ENCODE measurements at places on chromosomes 16 and 17.

DNA sequence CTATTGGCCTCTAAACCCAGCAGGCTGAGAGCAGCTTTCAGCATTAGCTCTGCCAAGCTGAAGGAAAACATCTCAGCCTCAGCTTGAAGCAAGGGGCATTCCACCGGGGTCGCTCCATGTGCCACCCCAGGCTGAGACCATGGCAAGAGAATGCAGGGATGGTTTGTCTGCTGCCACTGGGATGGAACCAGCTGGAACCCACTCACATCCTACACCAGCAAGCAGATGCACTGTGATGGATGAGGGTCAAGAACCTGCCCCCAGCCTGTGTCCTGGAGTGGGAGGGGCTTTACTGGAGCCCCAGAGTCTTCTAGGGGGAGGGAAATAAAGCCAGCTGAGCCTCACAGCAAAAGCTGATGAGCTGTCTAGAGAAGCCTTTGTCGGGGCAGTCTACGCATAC is 51.9 kb downstream of the C16orf95 start:
- no peak for DNase-seq

- DNase-seq: no peak
Observed at GRCh38 chr16:25925421-25925820, 233.7 kb downstream of the HS3ST4 start.

GRCh38 chr16:17173281-17173680 is 297.5 kb downstream of the XYLT1 start:
- no peak for DNase-seq

DNA sequence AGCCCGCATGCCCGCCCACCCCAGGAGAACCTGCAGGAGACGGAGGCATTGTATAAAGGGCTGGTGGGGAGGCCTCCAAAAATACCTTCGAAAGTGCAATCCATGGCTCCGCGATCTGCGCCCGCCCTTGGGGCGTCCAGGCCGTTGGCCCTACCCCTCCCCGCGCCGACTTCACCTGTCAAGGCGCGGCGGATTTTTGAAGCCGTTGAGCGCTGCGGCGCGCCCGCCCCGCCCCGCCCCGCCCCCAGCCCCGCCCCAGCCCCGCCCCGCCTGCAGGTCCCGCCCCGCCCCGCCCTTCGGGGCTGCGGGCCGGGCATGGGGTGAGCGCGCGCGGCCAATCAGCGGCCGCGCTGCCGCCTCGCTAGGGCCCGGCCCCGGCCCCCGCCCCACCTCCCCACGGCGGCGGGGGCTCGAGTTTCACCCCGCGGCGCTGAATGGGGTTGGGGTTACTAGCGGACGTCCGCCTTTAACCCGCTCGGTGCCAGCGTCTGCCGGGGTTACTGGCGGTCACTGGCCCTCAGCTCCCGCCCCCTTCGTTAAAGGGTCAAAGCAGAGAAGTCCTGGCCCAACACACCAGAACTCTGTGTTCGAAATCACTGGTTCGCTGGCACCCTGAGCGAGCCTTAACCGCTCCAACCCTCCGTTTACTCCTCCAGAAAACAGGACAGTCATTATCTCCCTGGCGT is 13.2 kb downstream of the SREBF1 start:
- DNase-seq: peak; percentile 87

GRCh38 chr16:49997721-49998251 is 27.2 kb upstream of the CNEP1R1 start:
- no peak for DNase-seq

DNA sequence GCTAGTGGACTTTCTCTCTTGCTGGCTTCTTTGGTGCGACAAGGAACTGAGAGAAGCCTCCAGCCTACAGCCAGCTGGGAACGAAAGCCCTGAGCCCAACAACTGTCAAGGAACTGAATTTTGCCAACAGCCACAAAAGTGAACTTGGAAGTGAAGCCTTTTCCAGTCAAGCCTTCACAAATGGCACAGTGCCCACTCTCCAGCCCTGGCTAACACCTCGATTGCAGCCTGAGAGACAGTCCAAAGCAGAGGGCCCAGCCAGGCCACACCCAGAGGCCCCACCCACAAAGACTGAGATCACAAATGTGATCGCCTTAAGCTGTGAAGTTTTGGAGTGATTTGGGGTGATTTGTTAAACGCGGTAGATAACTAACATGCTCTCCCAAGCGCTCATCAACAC is 244.6 kb upstream of the SDK2 start:
- no peak for DNase-seq

- DNase-seq: peak; percentile 91
Observed at GRCh38 chr17:28347261-28347891, 10.0 kb downstream of the POLDIP2 start.

- peak; percentile 47 for DNase-seq
Observed at GRCh38 chr16:85234310-85235204, 122.3 kb upstream of the CIBAR2 start.

- no peak for DNase-seq
Observed at GRCh38 chr17:37386462-37386861, 10.7 kb downstream of the C17orf78 start.

DNA sequence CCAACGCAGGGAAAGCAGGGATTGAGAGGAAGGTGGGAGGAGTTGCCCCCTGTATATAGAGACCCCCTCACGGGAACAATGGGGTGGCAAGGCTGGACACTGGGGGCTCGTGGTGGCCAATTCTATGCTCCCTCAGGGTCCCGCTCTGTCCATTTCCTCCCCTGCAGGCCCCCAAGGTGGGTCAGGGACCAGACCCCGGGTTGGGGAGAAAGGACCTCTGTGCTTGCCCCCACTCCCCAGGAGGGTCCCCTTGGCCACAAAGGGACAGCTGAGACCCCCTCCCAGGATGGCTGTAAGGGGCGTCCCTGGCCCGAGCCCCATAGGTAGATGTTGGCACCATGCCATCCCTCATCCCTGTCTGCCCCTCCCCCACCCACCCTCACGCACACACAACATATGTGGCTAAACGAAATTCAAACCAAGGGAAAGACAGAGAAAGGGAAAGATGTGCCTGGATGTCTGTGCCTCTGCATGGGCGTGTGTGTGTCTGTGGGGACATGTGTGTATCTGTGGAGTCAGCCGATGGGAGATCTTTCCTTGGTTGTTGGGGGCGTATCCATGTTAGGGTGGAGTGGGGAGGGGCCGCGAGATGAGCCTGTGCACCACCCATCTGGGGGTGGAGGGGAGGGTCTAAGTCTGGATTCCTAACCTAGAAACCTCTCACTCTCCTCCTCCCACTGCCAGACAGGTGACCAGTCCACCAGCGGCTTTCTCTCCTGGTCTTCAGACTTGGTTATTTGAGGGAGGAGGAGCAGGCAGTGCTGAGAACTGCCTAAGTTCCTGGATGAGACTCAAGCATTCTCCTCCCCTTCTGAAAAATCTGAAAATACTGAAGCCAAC is 642 bp upstream of the NEUROD2 start:
- DNase-seq: no peak

DNA sequence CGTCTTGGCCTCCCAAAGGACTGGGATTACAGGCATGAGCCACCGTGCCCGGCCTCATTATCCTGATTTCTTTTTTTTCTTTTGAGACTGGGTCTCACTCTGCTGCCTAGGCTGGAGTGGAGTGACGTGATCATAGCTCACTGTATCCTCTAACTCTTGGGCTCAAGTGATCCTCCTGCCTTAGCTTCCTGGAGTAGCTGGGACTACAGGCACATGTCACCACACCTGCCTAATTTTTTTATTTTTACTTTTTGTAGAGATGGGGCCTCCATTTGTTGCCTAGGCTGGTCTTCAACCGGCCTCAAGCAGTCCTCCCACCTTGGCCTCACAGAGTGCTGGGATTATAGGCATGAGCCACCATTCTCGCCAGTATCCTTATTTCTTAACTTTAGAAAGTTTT is 3.5 kb downstream of the TENT4B start:
- no peak for DNase-seq

- DNase-seq: no peak
Observed at GRCh38 chr17:16301963-16302855, 51.1 kb downstream of the CENPV start.

DNA sequence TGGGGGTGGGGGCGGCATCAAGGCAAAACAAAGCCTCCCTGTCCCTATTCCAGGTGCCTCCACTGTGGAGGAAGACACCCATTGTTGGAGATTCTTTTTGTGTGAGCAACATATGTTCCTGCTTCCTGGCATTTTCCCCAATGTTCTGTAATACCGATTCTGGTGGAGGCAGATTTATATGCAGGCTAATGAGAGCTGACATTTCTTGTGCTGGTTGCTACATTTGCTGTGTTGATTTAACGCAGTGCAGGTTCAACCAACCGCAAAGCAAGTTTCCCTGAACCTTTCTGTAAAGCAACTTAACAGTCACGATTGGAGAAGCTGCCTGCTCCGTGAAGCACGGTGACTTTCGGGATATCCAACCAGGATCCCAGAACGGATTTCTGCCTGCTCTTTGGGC is 260.5 kb downstream of the CBLN1 start:
- DNase-seq: peak; percentile 57

DNA sequence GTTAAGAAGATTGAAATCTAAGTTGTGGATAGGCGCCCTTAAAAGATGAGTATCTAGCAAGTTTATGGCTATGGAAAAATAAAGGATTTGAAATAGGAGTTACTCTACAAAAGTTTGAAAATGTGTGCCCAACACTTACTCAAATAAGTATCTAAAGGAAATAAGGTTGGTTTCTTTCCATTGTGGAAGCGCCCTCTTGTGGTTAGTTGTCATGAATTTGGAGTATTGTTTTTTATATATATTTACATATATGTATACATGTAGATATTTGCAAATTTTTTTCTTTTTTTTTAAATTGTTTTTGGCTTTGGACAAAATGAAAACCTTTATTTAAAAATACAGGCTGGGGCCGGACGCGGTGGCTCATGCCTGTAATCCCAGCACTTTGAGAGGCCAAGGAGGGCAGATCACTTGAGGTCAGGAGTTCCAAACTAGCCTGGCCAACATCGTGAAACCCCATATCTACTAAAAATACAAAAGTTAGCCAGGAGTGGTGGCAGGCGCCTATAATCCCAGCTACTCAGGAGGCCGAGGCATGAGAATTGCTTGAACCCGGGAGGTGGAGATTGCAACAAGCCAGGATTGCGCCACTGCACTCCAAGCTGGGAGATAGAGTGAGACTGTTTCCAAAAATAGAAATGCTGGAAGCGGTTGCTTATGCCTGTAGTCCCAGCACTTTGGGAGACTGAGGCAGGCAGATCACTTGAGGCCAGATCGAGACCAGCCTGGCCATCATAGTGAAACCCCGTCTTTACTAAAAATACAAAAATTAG is 24.0 kb upstream of the VPS4A start:
- DNase-seq: peak; percentile 58

DNA sequence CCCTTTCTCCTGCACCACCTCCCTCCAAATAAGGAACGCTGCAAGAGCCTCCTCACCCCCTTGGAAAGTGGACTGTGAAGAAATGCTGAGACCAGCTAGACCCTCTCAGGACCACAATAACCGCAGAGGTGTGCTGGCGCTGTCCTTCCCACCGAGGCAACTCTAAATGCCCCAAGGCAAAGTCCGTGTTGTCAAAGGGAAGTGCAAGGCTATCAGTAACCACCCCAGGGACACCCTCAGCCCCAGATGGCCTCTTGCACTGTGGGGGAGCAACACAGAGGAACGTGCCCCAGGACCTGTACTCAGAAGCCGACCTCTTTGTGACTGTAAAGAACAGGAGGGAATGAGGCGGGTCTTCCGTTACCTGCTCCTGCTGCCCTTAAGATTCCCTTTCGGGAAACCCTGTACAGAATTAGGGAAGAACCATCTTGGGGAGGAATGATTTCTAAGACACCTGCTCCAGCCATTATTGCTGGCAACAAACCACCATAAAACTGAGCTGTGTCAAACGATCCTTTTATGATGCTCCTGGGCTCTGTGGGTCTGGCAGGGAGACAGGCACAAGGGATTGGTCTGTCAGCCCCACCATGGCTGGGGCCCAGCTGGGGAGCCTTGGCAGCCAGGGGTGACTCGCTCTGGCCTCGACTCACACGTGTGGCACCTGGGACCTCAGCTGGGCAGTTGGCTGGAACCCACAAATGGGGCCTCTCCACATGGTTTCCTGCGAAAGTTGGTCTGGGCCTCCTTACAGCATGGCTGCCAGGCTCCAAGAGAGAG is 14.6 kb upstream of the MED9 start:
- no peak for DNase-seq

DNA sequence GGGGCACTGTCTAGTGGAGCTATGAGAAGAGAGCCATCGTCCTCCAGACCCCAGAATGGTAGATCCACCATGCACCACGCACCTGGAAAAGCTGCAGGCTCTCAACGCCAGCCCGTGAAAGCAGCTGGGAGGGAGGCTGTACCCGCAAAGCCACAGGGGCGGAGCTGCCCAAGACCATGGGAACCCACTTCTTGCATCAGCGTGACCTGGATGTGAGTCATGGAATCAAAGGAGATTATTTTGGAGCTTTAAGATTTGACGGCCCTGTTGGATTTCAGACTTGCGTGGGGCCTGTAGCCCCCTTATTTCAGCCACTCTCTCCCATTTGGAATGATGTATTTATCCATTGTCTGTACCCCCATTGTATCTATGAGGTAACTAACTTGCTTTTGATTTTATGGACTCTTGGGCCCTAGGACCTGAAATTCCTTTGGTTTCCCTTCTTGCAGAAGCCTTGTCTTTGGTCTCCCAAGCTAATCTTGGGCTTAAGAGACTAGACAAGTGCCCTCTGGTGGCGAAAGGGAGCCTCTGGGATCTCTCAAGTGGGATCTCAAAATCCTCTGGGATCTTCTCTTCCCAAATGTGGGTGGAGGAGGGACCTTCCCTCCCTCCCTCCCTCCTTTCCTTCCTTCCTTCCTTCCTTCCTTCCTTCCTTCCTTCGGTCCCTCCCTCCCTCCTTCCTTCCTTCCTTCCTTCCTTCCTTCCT is 58.2 kb upstream of the HAPSTR1 start:
- peak; percentile 78 for DNase-seq

- peak; percentile 29 for DNase-seq
Observed at GRCh38 chr16:80233097-80233835, 307.5 kb upstream of the DYNLRB2 start.

- no peak for DNase-seq
Observed at GRCh38 chr17:16199093-16199492, 16.2 kb downstream of the NCOR1 start.

DNA sequence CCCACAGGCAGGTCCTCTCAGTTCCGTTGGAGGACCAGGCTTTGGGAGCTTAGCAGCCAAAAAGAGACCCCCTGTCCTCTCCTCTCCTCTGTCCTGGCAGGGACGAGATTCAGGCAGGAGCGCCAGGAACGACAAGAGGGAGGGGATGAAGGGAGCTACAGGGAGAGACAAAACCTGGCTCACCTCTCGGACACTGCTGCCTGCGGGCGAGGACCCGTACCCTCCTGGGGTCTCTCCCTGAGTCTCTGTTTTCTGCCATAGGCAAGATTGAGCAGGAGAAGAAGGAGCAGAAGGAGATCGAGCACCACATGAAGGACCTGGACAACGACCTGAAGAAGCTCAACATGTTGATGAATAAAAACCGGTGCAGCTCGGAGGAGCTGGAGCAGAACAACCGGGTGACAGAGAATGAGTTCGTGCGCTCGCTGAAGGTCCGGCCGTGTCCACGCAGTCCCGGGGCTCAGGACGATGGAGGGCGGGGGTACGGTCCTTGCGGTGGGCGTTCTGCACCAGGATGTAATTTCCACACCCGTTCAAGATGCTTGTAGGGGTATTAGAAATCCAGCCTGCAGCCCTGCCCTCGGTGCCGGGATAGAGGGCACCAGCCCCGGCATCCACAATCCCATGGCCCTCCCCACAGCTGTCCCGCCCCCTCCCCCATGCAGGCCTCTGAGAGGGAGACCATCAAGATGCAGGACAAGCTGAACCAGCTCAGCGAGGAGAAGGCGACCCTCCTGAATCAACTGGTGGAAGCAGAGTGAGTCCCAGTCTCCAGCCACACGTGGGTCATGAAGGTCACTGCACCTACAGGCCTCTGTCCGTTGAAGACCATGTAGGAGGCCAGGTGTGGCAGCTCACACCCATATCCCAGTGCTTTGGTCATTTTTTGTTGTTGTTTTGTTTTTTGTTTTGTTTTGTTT is 13.8 kb upstream of the GAA start:
- no peak for DNase-seq
